T-helper 22 cell (primary cell): ENCODE measurements at places on chromosomes 3 and 15.

- DNase-seq: no peak
Measured at GRCh38 chr3:46742992-46743585, 25.4 kb upstream of the PRSS50 start.

- DNase-seq: no peak
Measured at GRCh38 chr3:146156095-146156494, 4.9 kb downstream of the PLOD2 start.

GRCh38 chr3:194240766-194241165, 104.8 kb downstream of the HES1 start:
- DNase-seq: no peak

DNA sequence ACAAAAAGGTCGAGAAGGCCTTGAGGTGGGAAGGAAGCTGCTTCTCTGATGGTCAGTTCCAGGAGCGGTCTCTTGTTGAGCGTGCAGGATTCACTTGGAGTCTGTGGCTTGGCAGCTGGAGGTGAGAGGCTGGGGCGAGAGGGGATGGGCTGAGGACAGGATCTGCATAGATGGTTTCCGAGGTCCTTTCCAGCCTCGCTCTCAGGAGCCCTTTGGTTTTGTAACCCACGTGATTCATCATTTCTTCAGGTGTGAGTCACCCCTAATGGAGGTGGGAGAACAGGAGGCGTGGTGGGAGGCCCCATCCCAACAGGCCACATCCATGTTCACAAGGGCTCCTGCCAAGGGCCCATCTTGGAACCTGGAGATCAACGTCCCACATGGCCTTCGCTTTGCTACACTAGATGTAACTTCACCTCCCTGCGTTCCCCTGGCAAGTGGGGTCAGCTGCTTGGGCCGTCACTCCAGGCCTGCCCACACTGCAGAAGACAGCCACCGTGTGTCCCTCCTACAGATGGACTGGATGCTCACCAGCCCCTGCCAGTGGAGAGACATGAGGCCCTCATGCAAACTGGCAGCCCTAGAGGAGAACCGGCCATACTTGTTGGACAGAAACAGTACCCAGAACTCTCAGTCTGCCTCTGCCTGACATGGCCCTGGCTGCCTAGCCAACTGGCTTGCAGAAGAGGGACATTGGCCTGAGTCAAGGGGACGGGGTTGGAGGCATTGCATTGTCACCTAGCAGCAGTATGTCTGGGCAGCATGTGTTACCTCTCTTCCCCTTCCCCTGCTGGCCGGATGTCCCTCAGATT, 1.6 kb upstream of the PCSK6 start:
- no peak for DNase-seq

- DNase-seq: no peak
Measured at GRCh38 chr3:154758109-154758868, 321.8 kb upstream of the MME start.

- no peak for DNase-seq
Measured at GRCh38 chr3:167837466-167837865, 101.9 kb downstream of the SERPINI1 start.

- DNase-seq: no peak
Measured at GRCh38 chr15:44775953-44776352, 39.6 kb downstream of the TRIM69 start.

- DNase-seq: no peak
Measured at GRCh38 chr3:29167180-29167579, 113.7 kb upstream of the RBMS3 start.

DNA sequence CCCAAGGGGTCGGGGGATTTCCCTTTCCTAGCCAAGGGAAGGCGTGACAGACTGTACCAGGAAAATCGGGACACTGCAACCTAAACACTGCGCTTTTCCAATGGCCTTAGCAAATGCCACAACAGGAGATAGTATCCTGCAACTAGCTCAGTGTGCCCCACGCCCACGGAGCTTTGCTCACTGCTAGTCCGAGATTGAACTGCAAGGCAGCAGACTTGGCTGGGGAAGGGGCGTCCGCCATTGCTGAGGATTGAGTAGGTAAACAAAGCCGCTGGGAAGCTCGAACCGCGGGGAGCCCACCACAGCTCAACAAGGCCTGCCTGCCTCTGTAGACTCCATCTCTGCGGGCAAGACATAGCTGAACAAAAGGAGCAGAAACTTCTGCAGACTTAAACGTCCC, 72.3 kb upstream of the THRB start:
- DNase-seq: no peak

GRCh38 chr15:53976844-53977392, 1.3 kb upstream of the UNC13C start:
- no peak for DNase-seq

GRCh38 chr15:98667521-98668179, 19.3 kb downstream of the IGF1R start:
- no peak for DNase-seq

DNA sequence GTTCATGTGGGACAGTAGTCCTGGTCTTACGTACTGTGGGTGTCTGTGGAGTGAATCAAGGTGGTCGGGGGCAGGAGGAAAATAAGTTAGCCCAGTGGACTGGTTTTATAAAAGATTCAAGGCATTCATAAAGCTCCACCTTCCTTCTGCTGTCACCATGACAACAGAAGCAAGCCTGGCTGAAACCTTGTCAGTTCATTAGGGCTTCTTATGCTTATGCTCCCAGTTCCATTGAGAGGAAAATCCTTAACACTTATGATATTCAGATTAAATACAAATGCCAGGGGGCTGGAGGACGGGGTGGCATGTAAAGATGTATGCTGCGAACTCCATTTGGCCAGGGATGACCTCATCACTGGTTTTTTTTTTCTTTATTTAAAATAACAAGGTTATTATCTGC, 283.1 kb upstream of the ATP10A start:
- DNase-seq: no peak

DNA sequence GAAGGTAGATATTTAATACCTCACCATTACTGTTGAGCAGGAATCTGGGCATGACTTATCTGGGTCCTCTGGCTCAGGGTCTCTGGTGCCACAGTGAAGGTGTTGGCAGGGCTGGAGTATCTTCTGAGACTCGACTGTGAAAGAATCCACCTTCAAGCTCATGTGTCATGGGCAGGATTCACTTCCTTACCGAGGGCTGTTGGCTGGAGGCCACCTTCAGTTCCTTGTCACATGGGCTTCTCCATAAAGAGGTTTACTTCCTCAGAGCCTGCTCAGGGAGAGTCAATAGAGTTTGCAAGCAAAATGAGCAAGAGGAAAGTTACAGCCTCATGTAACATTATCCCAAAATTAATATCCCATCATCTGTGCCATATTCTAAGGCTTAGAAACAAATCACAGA, 459.5 kb downstream of the NR2F2 start:
- DNase-seq: no peak

DNA sequence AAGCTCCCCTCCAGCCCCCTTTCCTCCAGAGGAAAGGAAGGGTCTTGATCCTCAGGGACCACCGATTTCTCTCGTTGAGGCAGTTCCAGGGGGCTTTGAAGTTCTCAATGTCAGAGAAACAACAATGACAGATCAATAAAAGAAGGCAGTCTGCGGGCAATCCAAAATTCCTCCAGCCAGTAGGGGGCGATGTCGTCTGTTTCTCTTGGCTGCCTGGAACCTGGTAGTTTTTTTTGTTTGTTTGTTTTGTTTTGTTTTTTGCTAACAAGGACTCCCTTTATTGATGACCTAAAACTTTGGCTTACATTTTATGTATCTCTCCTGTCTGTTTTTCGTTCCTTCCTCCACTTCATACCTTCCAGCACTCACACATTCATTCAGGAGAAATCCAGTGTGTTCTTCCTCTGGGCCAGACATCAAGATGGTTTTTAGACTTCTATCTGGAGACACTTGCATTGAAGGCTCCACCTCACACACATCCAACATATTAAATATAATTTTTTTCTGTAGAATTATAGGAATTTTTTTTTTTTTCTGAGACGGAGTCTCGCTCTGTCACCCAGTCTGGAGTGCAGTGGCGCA, 276.6 kb downstream of the RPLP1 start:
- peak; percentile 23 for DNase-seq

GRCh38 chr15:39622660-39623516, 42.0 kb downstream of the THBS1 start:
- no peak for DNase-seq

DNA sequence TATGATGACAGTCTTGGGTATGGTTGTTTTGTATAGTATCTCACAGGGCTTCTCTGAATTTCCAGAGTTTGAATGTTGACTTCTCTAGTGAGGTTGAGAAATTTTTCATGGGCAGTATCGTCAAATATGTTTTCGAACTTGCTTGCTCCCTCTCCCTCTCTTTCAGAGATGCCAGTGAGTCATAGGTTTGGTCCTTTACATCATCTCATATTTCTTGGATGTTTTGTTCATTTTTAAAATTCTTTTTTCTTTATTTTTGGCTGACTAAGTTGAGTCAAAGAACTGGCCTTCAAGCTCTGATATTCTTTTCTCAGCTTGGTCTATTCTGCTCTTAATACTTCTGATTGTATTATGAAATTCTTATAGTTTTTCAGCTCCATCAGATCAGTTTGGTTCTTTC, 282.3 kb upstream of the NECTIN3 start:
- no peak for DNase-seq

DNA sequence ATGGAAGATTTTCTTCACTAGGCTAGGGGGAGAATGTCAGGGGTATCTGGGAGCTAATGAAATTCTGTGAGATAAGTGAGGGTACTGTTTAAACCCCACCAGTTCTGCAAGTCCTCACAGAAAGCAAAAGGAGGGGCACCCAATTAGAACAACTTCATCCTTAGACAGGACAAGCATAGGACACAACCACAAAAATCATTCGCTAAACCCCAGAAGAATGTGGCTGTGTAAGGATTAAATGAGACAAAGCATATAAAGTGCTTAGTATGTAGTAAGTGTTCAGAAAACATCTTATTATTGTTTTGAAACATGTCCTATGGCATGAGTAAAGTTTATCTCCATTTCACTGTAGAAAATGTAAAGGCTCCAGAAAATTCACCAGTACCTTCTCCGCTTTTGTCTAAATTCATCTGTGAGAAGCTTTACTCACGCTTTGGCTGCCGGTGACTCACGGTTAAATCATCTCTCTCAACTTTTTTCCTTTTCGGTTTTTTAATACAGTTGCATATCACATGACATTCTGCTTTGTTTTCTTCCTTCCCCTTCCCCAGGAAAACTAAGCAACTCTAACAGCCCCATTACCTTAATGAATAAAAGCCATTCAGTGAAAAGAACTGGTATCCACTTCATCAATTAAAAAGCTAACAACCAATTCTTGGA, 1.7 kb downstream of the CLRN1 start:
- DNase-seq: no peak

DNA sequence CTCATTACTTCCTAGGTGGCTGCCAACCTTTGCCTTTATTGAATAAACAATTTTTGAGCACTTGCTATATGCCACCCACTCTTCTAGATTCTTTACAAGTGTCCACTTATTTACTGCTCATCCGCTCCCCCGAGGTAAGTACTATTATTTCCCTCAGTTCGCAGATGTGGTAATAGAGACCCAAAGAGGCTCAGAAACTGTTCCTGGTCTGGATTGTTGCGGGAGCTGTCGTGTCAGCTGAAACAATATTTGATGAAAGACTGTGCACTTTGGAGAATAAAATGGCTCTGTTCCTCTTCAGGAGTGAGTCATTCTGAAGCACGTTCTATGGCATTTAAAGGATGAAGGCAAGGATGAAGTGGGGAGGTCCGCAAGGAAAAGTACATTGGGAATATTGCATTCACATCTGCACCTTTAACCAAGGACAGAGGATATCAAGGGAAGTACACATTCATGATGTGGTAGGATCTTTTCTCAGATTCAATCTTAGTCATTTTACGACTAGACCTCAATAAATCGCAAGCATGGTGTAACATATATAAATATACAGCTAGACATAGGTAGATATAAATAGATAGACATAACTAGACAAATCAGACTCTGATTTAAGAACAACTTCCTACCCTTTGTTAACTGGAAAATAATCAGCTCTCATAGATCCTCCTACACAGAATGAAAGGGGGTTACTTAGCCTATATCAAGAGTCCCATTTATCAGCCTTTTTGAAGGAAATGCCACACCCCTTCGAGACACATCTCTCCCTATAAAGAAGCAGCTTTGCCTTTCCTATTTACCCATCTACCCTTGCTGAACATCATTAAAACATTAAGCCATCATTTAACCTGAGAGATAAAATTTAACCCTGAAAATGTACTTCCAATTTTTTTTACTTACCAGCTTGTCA, 70.3 kb downstream of the RORA start:
- no peak for DNase-seq

- no peak for DNase-seq
Measured at GRCh38 chr3:132569153-132569552, 27.9 kb upstream of the ACKR4 start.

- no peak for DNase-seq
Measured at GRCh38 chr3:10289787-10290355, 2.9 kb downstream of the GHRL start.

DNA sequence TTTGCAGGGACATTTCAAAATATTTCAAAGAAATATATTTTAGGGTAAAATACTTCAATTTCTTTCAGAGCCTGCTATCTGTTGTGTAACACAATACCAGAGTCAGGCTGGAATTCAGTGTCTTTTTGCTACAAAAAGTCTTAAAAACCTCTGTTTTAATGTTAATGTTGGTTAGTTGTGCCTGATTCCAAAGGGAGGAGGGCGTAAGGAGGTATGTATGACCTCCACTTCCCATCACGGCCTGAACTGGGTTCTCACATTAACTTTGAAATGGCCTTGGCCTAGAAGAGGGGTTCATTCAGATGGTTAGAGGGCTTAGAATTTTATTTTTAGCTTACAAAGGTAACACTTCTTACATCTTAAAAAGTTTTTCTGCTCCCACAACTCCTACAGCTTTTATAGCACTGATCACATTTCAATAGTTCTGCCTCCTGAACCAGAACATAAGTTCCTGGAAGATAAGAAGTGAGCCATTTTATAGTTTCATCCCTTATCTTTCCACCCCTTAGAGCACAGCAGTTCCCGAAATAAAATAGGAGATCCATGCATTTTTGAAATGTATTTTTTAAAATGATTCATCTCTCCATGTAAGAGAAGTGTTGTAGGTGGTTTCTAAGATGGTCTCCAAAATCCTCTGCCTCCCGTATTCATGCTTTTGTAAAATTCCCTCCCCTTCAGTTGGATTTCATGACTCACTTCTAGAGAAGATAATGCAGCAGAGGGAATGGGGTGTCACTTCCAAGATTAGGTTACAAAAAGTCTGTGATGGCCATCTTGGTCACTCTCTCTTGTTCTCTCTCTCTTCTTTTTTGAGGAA, 543.1 kb upstream of the NECTIN3 start:
- no peak for DNase-seq

GRCh38 chr3:69888040-69888942, 111.2 kb upstream of the SAMMSON start:
- DNase-seq: no peak

DNA sequence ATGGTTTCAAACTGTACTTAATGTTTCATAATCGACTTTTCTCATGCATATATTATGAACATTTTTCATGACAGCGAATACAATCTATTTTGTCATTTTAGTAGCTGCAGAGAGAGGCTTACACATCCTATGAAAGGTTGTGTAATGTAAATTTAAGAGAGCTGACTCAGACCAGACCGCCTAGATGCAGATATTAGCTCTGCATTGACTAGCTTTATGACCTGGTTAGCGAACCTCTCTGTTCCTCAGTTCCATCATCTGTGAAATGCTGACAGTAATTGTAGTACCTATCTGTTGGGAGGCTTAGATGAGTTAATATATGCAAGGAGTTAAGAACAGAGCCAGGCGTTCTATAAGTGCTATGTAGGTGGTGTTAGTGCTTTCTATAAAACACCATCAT, 116.2 kb upstream of the RASGRP1 start:
- no peak for DNase-seq
